ENCODE measurements at places on chromosomes 12 and 14.

DNA sequence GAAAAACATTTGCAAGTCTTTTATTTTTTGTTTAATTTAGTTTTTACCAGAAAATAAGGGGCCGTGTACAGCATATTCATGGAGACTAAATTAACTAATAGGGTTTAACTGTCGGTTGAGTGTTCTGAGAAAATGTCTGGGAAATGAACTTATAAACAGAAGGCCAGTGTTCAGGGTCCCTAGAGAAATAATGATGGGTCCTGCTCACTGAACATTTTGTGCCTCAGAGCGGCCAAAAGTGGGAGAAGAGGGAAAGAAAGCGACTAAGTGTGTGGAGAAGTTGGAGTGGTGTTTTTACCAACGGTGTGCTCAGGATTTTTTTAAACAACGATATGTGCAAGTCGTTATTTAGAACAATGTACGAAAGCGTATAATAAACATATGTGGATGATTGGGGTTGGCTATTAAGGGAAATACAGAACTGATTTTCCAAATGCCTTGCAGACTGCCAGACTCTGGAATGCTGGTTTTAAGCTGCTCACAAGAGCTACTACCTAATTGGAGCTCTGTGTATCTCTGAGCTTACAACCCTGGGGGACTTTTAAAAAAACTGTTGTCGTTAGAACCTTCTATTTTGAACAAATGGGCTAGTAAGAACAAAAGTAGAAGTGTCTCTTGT lies 166.7 kb downstream of the SLC38A4 start:
- DNase-seq: peak; percentile 23

DNA sequence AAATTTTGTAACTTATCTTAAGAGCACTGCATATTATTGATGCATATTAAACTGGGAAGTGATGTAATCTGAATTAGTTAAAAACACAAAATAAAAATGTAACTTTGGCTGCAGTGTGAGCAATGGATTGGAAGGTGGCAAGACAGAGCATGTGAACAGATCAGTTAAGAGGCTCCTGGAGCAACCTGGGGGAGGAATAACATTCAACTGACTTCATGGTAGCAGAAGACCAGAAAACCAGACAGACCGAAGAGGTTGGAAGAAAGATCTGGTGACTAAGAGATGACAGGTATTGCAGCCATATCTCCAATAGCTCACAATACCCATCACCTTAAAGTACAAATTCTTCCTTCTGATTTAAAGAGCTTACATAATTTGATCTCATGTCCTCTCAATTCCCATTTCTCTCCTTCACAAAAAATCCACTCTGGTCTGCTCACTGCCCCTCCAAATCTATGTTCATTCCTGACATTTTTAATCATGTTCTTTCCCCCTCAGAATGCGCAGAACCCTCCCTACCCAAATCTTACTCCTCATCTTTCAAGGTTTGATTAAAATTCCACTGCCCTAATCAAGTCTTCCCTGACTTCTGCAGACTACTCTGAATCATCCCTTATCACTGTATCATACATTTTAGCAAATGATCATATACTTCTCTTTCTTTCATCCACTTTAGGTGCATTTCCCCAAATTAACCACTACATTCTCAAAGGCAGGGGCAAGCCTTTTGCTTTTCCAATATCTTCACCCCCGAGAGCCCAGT lies 51.5 kb downstream of the DUSP16 start:
- DNase-seq: no peak

- no peak for DNase-seq
Measured at GRCh38 chr12:125069616-125070015, 4.4 kb downstream of the AACS start.

- DNase-seq: no peak
Measured at GRCh38 chr12:56082382-56082781, 2.4 kb downstream of the ERBB3 start.

- DNase-seq: no peak
Measured at GRCh38 chr12:115312901-115313300, 628.9 kb upstream of the TBX3 start.

GRCh38 chr12:4133636-4134447 lies 139.7 kb upstream of the CCND2 start:
- DNase-seq: peak; percentile 57

Measured in ELF-1 (cell line).